IPS DF 6.9 (cell line): ENCODE measurements at places on chromosomes 4 and X.

DNA sequence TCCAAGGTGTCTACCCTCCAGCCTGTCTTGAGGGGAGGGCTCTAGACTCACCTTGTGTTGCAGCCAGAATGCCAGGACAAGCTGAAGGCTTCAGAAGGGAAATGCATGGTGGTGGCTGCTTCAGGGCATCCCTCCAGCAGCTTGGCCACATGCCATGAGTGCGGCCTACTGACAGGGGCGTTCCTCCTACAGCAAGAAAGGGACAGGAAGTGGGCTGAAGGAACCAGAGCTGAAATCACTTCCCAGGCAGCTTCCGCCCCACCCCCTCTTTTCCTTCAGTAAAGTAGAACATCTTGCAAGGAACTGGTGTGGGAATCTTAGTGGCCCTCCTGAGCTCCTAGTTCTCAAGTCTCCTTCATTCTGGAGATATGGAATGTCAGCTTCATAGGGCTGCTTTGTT is 167.5 kb upstream of the DGKK start:
- no peak for DNase-seq

- no peak for DNase-seq
These were observed 40.7 kb downstream of the ZBTB49 start for GRCh38 chr4:4330794-4331193.

DNA sequence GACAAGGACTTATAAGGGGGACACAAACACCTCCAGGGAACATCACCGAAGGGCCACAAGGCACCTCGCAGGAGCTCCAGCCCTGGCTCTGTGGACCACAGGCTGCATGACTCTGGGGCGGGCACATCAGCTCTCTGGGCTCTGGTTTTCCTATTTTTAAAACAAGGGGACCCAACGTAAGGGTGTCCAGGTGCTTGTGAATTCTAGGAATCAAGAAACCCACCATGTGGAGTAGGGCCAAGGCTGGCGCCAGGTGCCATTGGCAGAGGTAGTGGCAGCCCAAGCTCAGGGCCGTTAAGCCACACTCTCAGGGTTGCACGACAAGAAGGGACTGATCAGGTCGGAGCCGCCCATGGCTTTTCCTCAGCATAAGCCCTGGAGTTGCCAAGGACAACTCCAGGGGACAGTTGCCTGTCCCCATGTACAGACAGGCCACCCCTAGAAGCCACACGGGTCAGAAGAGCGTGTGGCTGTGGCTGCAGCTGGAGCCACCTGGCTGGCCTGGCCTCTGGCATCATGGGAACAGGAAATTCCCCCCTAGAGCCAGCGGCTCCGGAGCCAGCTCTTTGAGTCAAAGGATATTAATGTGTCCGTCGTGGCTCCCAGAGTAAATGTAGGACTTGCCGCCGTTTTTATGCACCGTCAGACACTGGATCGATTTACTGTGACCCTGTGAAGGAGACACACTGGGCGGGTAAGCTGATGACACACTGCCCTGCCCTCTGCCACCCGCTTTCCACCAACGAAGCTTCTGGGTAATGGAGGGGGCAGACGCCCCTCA is 32.5 kb downstream of the WDR1 start:
- no peak for DNase-seq

GRCh38 chrX:29237972-29238371 is 650.7 kb downstream of the IL1RAPL1 start:
- DNase-seq: no peak
